Stimulated activated naive CD8-positive, alpha-beta T cell treated with anti-CD3 and anti-CD28 coated beads, Interleukin-15, amount 100 ng/mL, for 72 hours (primary cell): ENCODE measurements at places on chromosomes 7 and 10.

DNA sequence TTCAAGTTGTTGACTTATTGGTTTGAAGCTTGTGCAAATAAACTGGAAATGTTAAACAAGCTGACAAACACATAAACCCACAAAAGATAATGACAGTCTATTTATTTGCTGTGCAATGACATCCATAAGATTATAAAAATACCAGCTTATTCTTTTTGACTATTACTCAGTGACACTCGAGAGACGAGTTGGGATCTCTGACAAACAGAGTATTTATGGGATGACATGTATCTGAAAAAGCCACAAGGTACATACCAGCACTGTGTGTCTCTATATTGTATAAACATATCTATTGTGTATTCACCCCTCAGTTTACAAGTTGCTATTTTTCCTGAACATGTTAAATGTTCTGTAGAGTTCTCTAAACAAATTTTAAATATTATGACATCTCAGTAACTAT lies 88.9 kb downstream of the CHRM2 start:
- no peak for DNase-seq

GRCh38 chr10:11866199-11866925 lies 43.2 kb downstream of the PROSER2 start:
- no peak for DNase-seq

DNA sequence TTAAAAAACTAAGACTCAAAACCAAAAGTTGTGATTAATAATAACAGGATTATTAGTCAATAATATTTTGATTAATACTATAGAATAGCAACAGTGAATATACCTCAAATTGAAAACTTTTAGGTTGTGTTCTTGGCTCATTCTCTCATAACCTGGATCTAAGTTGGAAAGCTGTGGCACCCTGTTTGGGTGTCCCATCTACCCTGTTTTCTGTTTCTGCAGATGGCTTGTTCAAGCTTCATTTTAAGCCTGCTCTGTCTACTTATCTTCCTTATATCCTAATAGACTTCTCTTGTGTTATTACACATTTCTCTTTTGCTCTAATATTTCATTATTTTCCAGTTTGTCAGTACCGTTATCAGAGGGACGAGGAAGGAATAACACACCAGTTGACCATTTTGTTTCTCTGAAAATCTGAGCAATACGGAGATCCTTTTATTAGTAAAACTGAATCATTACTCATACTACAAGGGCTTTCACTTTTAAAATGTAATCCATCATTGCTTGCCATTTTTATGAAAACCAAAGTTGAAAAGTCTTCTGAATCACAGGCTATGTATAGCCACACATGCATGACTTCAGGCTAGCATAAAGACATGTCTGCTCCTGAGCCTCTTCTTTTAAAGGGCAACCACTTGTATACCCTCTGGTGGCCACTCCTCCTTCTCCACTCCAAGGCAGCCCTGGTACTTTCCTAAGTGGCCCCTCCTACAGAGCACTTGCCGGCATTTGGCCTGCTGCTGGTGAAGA lies 22.3 kb downstream of the COX15 start:
- DNase-seq, result no peak

DNA sequence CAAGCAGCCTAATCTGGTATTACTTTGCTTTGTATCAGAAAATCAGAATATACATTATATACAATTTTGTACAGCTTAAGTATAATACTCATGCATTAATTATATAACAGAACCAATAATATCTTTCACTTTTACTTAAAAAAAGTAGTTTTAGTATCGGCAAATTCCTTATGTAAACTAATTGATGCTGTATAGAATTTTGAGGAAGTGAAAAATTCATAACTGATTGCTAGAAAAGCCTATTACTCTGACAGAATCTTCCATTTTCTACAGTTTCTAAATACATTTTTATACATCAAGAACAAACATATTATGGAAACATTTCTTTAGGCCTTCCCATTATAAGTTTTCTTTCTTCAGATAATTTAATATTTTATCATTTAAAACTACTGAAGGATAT lies 124.0 kb upstream of the GPR22 start:
- no peak for DNase-seq

DNA sequence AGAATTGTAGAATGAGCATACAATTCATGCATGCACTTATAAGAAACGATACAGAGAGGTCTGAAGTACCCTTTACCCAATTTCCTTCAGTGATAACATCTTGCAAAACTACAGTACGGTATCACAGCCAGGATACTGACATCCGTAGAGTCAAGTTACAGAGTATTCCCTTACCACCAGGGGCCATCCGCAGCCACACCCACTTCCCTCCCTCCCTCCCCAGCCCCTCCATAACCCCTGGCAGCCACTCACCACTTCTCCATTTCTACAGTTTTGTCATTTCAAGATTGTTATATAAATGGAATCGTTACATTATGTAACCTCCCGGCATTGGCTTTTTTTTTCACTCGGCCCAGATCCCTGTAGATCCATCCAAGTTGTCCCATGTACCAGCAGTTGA lies 113.6 kb upstream of the RET start:
- no peak for DNase-seq

DNA sequence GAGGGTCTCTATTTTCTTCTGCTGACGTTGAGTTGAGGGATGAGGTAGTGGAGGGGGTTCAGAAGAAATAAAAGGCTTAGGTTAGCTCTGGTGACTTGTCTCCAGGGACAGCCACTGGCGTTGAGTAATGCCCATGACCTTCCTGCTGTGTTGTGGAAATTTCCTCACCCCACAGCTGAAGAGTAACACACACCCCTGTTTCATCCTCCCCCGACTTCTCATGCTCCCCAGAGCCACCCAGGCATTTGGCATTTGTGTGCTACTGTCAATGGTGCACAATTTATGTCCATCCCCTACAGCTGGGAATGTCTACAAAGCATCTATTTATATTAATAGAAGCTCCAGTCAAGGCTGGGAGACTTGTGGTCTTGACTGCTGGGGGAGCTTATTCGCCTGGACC lies 4.7 kb upstream of the TMEM72 start:
- DNase-seq, result no peak

- no peak for DNase-seq
Observed at GRCh38 chr7:129127601-129128000, 16.9 kb upstream of the TSPAN33 start.

- no peak for DNase-seq
Observed at GRCh38 chr10:110918269-110918642, 724 bp downstream of the BBIP1 start.

DNA sequence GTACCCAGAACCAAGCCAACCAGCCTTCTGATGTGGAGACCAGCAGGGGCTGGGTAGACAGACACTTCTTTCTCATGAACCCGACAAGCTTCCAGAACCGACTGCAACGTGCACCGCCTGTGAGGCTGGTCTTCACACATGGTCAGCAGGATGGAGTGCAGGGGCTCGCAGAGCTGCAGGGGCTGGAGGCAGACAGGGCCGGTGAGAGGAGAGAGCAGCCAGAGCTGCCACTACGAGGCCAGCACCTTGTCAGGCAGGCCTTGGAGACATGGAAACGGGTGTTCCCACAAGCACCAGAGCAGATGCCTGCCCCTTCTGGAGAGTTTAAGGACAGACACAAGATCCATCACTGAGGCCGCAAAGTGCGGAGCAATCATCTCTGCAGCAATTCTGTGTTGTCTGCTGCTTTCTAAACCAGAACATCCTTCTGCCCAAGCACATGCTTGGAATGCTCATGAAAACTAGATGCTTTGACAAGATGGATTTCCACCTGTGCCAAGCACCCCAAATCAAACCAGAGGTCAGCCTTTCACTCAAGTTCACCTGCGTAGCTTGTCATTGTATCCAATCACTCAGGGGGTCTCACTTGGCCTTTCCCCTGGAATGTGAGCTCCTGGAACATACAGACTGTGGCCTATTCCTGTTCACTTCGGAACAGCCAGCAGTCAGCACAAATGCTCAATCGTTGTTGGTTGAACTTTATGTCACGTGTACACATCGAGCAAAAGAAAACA lies 32.2 kb downstream of the FRMPD2 start:
- no peak for DNase-seq
